Activated CD4-positive, alpha-beta T cell treated with anti-CD3 and anti-CD28 coated beads for 48 hours (primary cell): ENCODE measurements at places on chromosomes 12 and 14.

GRCh38 chr12:119681728-119682638, 14.1 kb downstream of the PRKAB1 start:
- DNase-seq = peak; percentile 15

GRCh38 chr14:60807971-60808370, 73.4 kb downstream of the MNAT1 start:
- DNase-seq = no peak

DNA sequence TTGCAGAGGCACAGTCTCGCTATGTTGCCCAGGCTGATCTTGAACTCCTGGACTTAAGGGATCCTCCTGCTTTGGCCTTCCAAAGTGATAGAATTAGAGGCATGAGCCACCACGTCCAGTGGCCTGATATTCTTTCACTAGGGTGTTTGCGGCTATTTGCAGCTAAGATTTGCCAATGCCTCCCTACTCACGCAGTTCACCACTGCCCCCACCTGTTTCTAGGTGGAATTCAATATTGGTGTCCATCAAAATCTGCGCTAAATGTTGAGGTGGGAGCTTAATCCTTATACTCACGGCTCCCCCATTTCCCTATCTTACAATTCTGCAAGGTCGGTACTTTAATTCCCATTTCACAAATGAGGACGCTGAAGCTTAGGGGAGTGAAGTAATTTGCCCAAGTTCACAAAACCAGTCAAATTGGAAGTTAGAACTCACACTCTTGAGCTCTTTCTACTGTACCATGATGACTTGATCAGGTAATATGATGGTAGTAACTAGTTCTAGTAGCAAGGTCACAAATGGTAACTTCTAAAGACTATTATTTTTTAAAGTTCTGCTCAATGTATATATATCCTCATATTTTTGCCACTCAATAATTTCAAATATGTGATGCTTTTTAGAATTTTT, 22.1 kb upstream of the LRRC9 start:
- no peak for DNase-seq

DNA sequence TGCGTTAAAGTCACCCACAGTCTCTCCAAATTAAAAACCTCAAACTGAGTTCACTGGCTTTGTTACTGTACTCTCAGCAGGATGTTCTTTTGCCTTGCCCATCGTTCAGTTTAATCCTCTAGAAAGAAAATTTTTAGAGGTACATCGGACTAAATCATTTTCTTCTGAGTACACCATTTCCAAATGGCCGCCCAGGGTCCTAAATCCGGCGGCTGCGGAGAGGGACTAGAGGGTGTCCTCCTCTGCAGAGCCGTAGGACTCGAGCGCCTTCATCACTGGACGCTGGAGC, 1.4 kb downstream of the LIN7A start:
- no peak for DNase-seq

DNA sequence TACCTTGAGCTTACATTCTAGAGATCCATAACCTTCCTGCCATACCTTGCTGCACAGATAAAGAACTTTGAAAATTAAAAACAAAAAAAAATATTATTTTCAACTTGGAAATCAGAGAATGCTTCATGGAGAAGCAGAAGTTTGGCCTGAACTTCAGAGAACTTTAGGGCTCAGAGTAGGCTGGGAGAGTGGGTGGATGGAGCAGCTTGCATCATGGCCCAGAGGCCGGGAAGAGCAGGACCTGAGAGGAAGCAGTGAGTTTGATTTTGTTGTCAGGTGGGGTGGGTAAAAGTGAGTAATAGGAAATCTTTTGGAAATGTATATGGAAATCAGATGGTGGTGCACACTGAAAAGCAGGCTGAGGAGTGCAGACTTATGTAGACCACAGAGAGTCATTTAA, 228.5 kb upstream of the KRR1 start:
- no peak for DNase-seq

- no peak for DNase-seq
Measured at GRCh38 chr12:84741031-84741430, 171.6 kb downstream of the SLC6A15 start.

GRCh38 chr14:25056688-25057078, 6.7 kb upstream of the STXBP6 start:
- DNase-seq = no peak

- peak; percentile 48 for DNase-seq
Measured at GRCh38 chr14:91947475-91948184, at the start of gene FBLN5. TSS of gene FBLN5 (minus strand) at chr14:91947694. CDS start at chr14:91947229, 465 bp downstream.

- DNase-seq = no peak
Measured at GRCh38 chr14:73712071-73712506, 2.1 kb downstream of the PNMA1 start.

DNA sequence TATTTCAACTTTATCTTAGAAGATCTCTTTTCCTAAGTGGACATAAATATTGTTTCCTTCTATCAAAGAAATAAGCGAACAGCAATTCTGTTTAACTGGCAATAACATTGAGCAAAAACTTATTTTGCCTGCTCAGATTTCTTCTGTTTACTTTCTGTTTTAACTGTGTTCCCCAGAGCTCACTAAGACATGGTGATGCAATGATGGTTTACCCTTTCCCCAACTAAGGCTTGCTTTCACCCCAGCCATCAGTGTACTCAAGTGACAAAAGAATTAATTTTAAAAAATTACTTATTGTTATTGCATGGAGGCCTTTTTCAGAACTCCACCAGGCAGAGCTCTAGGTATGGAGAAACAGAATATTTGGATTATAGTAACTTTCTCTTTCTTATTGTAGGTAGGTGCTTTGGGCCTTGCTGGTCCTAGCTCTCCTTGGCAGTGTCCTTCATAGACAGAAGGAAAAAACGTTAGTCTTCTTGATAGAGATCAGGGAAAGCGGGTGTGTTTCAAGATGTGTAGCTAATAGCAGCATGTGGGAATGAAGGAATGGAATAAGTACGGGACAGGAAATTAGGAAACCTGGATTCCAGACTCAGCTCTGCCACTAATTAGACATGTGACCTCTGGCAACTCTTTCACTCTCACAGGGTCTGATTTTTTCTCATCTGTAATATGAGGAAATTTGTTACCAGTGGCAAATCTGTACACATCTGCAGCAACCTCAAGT, 14.6 kb upstream of the DDHD1 start:
- no peak for DNase-seq
